ENCODE measurements at places on chromosomes 4 and X.

DNA sequence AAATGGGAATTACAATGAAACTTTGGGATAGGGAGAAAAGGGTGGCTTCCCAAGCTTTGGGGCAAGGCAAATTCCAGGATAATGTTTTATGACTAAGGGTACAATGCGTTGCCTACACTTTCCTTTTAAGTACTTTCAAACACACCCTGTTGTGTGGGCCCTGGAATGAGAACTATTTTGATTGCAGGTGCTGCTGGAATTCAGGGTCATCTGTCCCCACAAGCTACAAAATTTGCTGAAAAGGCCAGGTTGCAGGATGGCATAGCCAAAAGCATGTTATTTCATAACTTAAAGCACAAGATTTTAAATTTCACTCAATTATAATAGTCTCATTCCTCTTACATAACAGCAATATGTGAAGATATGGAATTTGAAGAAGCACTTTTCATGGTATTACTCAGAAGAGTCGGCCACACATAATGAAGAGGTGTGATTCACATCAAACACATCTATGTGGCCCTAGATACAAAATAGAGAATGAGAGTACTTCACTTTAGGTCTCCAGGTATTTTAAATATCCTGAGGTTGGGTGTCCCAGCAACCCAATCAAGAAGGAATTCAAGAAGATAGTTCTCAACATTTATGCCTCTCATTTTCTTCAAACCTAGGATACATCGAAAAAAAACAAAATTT, 89.3 kb downstream of the APBB2 start:
- no peak for DNase-seq

DNA sequence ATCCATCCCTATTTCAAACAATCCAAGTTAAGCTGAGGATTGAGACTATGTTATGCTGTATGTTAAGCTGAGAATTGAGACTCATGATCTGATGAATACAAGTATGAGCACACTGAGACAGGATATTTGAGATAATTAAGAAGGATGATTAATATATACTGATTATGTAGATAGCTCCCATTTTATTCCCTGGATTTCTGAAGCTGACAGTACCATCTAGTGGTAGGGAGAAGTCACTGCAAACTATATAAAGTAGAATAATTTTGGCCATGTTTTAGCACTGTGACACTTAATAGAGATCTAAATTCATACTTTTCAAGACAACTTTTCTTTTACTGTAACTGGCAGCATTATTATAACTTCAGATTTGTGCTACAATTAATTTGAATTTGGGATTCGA, 63.8 kb upstream of the HPRT1 start:
- no peak for DNase-seq

DNA sequence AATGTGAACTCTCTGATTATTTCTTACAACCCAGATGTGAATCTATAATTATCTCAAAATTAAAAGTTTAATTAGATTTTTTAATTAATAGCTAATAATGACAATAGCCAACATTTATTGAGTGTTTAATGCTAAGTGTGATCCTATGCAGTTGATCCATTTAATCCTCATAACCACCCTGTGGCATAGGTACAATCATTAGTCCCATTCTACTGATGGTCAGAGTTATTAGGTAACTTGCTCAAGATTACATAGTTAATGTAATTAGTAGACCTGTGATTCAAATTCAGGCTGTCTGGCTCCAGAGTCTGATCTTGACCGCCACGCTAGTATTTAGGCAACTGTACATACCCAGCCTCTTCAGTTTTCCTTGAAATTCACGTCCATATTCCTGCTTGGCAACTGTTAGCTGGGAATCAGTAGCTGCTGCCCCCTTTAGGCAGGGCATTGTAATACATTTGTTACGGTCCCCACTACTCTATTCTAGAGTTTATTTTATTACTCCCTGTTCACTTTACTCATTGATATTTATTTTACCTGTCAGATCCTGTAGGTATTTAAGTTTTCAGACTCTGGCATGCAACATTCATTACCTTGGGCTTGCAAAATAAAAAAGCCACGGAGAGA, 20.6 kb upstream of the TEC start:
- no peak for DNase-seq

DNA sequence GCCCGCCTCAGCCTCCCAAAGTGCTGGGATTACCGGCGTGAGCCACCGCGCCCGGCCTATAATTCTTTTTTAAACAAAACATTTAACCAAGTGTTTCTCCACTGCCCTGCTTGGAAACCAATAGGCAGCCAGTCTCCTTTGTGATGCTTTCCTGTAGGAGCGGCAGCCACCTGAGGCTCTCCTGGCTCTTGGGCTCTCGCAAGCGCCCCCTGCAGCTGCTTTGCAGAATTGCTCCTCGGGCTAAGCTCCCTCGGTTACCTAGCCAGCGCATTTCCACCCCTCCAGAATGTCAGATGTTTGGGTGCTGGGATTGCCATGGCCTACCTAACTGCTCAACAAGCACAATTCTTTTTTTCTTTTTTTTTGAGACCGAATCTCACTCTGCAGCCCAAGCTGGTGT, 7.7 kb downstream of the S100P start:
- no peak for DNase-seq

GRCh38 chr4:57580710-57581599, 470.8 kb upstream of the IGFBP7 start:
- no peak for DNase-seq

DNA sequence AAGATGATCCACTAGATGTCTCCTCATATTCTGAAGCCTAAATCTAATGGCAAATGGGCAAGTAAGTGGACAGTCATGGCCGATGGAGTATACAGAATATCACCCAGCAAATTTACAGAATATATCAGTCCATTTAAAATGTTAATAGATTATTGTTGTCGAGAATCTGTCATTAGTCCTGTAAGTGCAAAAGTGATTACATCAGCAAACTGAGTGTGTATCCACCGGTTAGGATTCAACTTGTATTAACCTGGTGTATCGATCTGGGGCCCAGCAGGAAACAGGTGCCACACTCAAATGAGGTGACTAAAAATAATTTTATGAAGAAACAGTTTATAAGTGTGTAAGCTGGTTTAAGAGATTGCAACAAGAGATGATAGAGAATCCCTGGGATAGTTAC, 367.9 kb upstream of the FAM47C start:
- DNase-seq, result no peak

DNA sequence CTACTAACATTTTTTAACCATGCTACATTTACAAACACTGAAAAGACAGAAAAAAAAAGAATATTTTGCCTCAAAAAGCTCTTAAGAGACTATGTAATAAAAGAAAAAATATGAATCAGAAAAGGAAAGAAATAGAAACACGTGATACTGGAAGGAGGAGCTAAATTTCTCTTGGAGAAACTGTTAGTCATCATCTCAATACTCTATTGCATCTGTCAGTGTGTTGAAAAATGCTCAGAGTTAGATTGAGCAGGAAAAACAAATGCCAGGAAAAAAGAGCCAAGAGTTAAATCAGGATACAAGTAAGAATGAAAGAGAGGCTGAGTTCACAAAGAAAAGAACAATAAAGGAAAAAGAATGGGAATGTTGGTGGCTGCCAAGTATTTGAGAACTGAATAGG, 2.6 kb downstream of the RAB28 start:
- DNase-seq, result no peak

DNA sequence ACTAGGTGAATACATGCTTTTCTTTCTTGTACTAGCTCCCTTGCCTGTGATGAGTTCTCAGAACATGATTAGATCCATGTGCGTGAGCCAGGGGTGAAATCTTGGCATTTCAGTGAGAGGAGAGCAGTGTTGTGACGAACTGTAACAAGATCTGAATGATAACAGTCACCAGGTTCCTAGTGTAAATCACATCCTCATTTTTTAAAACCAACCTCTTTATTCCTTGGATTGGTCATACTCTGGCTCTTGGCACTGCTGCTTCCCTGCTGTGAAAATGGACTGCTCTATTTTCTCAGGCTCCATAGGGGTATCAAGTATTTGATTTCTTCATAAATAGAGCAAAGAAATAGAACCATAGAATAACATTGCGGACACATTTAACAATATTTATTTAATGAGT, 206.3 kb downstream of the SLC4A4 start:
- DNase-seq, result no peak

- no peak for DNase-seq
These were observed 685 bp upstream of the NDNF start for GRCh38 chr4:121073004-121073435.

GRCh38 chr4:186931519-186931918, 207.9 kb upstream of the FAT1 start:
- no peak for DNase-seq

All from activated CD4-positive, alpha-beta T cell treated with anti-CD3 and anti-CD28 coated beads, Interleukin-2, amount 50 U/mL, for 24 hours (primary cell).